ENCODE measurements at places on chromosomes 2 and 18.

- no peak for DNase-seq
These were observed 265.5 kb downstream of the PTH2R start for GRCh38 chr2:208671886-208672680.

GRCh38 chr2:18637196-18637595 lies 47.8 kb upstream of the NT5C1B start:
- no peak for DNase-seq

DNA sequence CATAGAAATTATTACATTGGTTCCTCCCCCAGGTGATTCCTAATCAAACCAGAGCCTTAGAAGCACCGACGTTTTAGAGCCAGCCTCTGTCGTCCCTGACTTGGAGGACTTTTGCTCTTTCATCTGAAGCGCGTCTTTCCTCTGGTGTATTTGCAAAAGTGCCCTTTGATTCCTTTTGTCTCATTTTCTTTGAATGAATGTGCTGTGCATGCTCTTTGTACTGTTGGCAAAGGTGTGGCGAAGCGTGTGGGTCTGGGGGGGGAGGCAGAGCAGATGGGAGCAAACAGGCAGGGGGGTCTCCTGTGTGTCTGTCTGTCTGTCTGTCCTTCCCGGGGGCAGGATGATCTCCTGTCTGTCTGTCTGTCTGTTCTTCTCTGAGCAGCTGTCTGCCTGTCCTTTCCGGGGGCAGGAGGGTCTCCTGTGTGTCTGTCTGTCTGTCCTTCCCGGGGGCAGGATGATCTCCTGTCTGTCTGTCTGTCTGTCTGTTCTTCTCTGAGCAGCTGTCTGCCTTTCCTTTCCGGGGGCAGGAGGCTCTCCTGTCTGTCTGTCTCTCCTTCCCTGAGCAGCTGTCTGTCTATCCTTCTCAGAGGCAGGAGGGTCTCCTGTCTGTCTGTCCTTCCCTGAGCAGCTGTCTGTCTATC lies 205.5 kb upstream of the MYT1L start:
- DNase-seq = no peak

DNA sequence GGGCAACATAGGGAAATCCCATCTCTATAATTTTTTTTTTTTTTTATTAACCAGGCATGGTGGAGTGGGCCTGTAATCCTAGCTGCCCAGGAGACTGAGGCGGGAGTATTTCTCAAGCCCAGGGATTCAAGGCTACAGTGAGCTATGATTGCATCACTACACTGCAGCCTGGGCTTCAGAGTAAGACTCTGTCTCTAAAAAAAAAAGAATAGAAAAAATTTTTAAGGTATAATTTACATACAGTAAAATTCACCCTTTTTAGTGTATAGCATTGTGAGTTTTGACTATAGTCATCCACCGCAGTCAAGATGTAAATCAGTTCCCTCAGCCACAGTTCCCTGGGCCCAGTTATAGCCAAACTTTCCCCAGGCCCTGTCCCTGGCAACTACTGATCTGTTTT lies 57.1 kb upstream of the MSH6 start:
- no peak for DNase-seq

- no peak for DNase-seq
These were observed 53.1 kb upstream of the TPO start for GRCh38 chr2:1360144-1360543.

- DNase-seq = no peak
These were observed at the start of gene ESPNL for GRCh38 chr2:238100049-238100820. Gene ESPNL, plus strand, starts transcription at chr2:238100340. Its CDS starts 80 bp downstream, at chr2:238100420.

GRCh38 chr2:150528861-150529801 lies 41.7 kb upstream of the RND3 start:
- DNase-seq = no peak

DNA sequence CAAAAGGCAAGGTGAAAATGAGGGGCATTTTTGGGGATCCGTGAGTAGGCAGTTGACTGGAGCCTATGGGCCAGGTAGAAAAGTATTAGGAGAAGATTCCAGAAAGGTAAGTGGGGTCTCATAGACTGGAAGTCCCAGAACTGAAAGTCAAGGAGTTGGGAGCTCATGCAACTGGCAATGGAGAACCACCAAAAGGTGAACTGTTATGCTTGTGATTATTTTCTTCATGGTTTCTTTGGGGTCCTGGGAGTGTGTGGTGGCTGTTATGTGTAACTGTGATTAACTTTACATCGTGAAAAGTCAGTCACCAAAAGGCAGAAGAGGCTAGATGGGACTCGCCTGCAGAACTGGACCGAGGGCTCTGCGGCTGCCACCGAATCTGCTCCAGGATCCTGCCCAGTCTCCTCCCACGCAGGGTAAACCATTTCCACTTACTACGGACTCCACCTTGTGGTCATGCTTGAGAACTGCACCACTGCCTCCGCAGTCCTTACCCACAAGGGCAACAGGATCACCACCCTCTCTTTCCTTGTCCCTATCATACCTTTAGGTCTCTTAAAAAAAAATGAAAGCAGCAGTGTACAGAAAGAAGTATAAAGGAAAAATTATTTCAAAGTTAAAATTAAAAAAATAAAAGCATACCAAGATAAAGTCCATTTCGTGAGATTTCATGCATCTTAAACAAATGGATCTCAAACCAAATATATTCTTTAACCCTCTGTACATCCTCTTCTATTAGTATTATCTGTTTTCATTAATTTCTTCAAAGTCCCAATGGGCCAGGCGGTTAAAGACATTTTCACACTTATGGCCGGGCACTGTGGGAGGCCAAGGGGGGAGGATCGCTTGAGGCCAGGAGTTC lies 15.6 kb upstream of the CEP68 start:
- DNase-seq = peak; percentile 86

DNA sequence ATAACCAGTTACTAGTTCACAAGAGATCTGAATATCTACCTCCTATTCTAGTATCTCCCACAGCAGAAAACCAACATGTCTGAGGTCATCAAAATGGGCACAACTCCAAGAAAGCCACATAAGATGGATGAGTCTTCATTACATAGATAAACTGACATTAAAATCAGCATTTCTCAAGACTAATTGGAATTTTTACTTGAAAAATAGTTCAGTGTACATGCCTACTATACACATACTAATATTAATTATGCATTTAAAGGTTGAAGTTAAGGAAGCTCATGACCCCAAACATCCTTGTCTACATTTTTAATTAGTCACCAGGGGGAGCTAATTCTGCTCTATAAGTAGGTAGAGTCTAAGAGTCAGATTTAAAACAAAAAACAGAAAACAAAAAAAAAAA lies 41.9 kb downstream of the ZNF521 start:
- DNase-seq = no peak

- DNase-seq = no peak
These were observed 16.1 kb downstream of the CCDC178 start for GRCh38 chr18:33424266-33424946.

DNA sequence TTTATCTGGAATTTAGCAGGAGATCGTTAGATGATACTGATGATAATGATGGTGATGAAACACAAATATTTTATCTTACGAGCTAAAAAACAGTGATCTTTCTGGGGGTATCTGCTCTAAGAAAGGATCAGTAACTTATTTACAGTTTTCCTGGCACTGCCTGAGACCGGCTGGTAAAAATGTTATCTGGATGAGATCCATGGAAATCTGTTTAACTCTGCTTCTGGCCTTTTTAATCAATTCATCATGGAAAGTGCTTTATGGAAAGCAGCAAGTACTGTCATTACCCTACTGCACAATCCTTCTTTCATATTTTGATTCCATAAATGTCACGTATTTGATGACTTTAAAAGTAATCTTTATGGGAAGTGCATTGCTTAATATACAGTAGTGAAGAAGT lies 612.7 kb upstream of the GCFC2 start:
- no peak for DNase-seq

- DNase-seq = no peak
These were observed 1.5 kb downstream of the CAB39 start for GRCh38 chr2:230714136-230714480.

GRCh38 chr18:32201948-32202672 lies 12.3 kb downstream of the MEP1B start:
- no peak for DNase-seq

GRCh38 chr2:241070361-241070760 lies 31.7 kb downstream of the MTERF4 start:
- no peak for DNase-seq

DNA sequence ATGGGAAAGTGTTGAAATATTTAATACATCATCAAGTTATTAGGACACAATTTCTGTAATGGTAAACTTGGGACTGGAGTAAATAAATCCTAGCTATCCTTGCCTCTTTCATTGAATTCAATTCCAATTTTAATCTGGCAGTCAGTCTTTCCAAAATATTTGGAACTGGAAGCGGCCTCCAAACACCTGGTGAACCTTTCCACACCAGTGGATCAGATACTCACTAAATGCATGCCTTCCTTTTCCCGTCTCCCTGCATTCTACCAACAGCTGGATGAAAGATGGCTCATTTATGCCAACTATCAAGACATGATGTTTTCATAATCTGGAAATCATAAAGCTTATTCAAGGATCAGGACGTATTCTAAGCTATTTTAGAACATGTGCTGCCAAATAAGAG lies 488.2 kb upstream of the SPHKAP start:
- DNase-seq = no peak

- DNase-seq = no peak
These were observed 185.1 kb downstream of the NEDD4L start for GRCh38 chr18:58229162-58229561.

DNA sequence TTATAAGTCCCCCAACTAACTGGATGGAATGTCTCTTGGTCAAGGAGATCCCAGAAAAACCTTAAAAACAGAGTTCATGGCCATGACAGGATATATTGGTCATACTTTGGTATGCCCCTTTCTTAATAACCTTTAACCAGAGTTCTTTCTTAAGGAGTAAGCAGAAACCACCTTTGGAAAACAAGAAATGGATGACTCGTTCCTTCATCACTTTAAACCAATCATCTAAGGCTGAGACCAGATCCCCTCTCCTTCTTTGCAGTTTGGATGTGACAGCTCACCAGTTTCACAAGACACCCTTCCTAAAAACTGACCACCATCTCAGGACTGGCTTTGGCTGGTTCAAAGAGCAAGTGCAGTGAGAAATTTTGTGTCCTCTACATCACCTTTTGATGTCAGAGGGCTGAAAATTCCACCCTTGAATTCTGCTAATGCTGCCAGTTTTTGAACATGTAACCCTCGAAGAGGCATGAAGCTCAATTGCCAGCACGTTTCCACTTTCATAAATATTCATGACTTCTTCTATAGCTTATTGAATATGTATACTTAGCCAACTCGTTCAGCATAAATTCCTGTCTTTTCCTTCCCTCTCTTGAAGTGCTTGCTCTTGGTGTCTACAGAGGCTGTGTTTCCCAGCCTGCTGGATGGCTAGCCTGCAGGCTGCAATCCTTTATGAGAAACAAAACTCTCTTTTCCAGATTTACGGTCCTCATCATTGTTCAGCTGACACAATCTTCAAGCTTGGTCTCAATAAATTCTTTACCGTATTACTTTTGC lies 1323.5 kb upstream of the TMEFF2 start:
- no peak for DNase-seq

- no peak for DNase-seq
These were observed 50.4 kb downstream of the XDH start for GRCh38 chr2:31363956-31364750.

DNA sequence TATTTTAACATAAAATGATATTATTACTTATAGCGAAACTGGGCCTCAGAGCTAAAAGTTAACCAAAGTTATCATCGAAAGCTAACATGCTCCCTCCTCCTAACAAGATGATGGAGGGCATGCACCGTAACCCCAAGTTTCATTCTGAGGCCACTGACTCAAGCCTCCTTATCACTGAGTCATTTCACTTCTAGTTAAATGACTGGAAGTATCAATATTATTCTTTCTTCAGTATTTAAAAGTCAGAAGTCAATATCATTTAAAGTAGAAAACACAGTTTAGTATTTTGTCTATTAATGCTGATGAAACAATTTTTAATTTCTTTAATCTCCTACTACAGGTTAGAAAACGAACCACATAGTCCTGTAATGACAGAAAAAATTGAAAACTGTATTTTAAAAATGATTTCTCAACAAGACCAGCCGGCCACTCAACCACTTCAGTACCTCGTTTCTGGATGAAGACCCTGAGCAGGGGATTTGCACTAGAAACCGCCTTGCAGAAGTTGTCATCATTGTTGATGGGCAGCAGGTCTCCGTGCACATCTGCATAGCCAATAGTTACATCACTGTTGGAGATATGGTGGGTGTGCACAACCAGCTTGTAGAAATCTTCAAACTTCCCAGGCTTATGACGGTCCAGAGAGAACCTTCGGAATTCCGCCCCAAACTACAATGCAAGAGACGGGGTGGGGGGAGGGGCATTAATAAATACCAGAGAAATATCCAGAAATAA lies 44.9 kb downstream of the PARD6G start:
- DNase-seq = no peak

- DNase-seq = no peak
These were observed 79.3 kb upstream of the TMEM247 start for GRCh38 chr2:46400016-46400415.

- no peak for DNase-seq
These were observed 46.8 kb upstream of the SMIM21 start for GRCh38 chr18:75474332-75474731.

GRCh38 chr2:171793691-171794678 lies 100.1 kb downstream of the SLC25A12 start:
- DNase-seq = peak; percentile 13

DNA sequence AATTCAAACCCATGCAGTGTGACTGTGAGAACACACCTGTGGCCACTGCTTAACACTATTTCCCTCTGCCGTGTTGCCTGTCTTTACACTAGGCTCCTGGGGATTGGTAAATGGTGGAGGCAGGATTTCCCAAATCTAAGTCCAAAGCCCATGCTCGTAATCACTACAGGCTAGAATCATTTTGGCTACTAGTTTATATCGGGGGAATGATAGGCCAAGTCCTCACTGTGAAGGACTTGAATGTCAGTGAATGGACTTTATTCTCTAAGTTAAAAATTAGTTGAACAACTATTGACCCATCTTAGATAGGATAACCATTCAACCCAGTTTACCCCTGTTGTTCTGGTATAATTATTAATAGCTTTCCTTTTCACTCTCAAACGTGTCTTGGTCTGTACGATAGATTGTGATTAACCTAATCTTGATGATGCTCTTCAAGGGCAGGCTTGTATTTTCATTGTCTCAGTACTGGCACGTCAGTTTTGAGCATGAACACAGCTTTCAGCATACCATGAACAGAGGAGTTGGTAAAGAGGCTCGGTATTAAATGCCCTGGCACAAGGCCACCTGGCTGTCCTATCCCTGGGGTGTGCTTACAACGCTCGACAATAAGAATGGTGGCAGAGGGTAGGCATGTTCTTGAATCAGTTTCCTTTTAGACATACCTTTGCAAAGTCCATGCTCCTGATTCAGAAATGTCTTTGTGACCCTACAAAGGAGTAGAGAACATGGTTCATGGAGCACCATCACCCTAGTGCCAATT lies 148.8 kb downstream of the RTN4 start:
- no peak for DNase-seq
